LoVo (cell line): ENCODE measurements at places on chromosomes 6 and 20.

GRCh38 chr20:19692685-19693119, 65.4 kb upstream of the RIN2 start:
- peak; percentile 67 for DNase-seq

- no peak for DNase-seq
These were observed 6.3 kb downstream of the BPIFB2 start for GRCh38 chr20:33013701-33014326.

DNA sequence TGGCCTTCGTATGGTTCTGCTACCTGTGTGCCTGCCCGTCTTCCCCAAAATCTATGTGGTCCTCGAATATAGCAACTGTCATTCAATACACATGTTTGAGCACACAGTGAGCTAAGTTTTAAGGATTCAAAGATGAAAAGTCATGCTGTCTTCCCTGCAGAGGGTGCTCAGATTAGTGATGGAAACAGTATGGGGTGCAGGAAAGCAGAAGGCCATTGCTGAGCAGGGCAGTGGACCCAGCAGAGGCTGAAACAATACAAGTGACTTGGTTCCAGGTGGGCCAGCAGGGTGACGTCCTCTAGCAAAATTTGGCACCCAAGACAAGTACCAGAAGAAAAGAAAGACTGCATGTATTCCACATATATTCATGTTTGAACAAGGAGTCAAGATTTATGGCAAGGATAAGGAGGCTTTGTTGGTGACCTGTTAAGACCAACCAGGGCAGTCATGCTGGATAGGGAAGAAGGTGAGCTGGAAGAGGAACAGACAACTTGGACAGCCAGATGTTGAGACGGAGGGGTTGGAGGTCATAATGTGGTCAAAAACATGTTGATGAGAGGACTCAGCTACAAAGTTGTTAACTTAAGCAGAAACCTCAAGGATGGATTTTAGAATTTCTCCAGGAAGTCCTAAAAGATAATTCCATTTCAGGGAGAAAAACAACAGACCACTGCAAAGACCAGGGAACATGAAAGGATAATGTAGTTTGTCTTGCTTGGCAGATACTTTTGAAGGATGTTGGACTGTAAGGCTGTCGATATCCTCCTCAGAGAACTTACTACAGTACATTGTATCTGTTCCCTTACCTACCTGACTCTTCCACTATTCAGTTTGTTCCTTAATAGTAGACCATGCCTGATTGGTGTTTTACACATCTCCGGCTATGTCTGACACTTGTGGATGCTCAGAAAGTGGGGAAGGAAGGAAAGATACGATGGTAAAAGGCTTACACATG, 2.5 kb downstream of the HLA-DQA1 start:
- DNase-seq, result no peak

DNA sequence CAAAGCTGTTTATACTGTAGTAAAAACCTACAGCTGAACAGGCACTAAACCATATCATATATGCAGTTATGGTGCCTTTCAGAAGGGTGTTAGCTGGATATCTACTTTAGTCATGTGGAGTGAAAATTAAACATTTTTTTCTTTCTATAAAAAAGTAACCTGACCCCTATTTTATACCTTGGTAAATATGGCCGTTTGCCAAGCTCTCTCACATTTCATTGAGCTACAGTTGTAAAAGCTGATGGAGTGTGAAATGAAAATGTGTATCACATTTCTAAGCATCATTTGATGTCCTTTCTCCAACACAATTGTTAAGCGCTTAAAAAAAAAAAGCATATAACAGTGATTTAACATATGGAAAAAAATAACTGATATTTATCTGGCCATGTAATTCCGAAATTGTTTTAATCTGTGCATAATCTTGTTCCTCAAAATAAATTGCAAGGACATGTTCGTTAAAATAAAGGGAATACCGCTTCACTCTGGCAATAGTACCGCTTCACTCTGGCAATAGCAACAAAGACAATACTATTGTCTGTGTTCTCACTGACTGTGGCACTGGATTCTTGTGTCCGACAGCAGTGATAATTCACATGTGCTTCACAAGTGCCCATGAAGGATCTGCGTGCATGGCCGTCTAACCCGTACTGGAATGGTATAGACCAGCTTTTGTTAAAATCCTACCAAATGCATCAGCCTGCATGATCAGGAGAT, 391.8 kb upstream of the SOX4 start:
- DNase-seq, result peak; percentile 4

- no peak for DNase-seq
These were observed 75.4 kb downstream of the ADAT2 start for GRCh38 chr6:143375022-143375585.

GRCh38 chr20:35150846-35151579, 3.9 kb upstream of the EDEM2 start:
- no peak for DNase-seq

DNA sequence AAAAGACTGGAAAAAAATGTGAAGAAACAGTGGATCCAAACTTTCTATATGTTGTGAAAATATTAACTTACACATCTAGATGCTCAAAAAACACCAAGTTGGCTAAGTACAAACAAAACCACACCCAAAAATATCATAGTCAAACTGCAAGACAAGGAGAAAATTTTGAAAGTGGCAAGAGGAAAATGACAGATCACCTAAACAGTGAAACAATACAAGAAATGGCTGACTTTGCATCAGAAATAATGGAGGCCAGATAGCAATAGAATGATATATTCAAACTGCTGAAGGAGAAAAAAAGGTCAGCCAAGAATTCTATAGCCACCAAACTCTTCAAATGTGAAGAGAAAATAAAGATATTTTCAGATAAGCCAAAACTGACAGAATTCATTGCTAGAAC, 22.4 kb upstream of the UST start:
- DNase-seq, result no peak

- DNase-seq, result no peak
These were observed 251.1 kb downstream of the PTPRT start for GRCh38 chr20:42938441-42939205.

GRCh38 chr6:34132486-34133185, 13.3 kb downstream of the GRM4 start:
- DNase-seq, result peak; percentile 20

DNA sequence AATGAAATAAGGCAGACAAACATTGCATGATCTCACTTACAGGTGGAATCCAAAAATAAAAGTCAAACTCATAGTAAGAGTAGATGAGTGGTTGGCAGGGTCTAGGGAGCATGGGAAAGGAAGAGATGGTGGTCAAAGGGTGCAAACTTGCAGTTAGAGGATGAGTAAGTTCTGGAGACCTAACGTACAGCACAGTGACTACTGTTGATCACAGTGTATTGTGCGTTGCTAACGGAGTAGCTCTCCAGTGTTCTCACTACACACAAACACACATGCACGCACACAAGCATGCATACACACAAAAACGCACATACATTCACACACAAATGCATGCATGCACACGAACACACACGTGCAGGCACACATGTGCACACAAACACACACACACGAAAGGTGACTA, 54.9 kb downstream of the LY86 start:
- no peak for DNase-seq

DNA sequence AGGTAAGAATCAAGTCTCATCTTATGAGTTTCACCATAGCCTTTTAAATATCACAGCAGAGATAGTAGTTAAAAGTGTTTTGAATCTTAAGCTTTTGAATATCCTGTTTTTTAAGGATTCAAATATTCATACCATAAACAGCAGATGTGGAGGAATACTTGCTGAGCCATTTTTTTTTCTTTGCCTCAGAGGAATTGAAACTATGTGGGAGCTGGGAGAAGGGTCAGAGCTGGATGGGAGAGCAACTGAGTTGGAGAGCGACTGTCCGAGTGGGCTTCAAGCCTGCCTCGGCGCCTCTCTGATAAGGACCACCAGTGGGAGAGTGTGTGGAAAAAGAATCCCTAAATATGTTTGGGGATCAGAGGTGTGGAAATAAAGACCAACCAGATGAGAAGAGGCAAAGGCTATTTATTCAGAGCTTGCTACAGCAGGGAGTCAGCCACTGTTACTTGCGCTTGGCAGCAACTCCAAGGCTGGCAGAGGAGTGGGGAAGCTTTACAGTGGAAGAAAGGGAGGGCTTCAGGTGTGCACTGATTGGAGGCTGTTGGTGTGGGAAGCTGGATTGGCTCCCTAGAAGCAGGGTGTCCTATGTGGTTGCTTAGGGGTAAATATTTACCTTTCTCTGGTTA, 34.3 kb upstream of the MCUR1 start:
- no peak for DNase-seq

DNA sequence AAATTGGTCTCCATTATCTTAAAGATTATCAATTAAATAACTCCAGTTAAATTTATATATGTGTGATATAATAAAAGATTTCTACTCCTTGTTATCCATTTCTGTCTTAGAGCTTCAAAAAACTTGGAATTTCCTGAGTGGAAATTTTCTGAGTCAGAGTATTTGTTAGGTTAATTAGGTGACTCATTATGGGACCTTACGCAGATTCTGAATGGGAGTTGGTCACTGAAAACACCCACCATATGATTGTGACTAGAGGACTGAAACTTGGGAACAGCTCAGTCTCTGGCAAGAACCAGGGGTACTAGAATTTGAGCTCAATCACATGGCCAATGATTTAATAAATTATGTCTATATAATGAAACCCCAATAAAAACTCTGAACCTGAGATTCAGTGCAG, 125.4 kb upstream of the HMGCLL1 start:
- no peak for DNase-seq

GRCh38 chr6:85580118-85580877, 13.4 kb downstream of the SNX14 start:
- peak; percentile 33 for DNase-seq

DNA sequence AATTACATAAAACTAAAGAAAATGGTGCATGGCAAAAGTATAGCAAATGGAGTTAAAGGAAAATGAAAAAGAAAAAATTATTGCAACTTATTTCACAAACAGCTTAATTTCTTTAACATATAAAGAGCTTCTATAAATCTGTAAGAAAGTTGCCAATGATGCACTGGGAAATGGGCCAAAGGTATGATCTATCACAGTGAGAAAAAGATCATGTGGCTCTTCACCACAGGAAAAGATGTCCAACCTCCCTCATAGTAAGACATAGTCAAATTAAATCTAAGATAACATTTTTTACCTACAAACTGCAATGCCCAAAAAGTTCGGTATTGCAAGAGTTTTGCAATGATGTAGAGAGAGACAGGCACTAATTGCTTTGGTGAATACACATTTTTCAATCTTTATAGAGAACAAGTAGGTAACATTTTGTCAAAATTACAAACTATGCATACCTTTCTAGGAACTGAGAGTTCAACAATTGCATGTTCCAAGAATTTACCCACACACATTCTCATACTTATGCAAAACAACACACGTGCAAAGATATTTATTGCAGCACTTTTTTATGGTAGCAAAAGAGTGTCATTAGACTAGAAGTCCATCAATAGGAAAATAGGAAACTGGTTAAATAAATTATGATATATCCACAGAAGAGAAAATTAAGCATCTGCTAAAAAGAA, 372.6 kb downstream of the QKI start:
- DNase-seq, result no peak

GRCh38 chr6:36023996-36024795, at the start of gene SLC26A8:
SLC26A8 (minus strand) TSS chr6:36024641; CDS start chr6:36019707, 4,934 bp downstream.
- no peak for DNase-seq

- no peak for DNase-seq
These were observed 76.3 kb upstream of the TGM3 start for GRCh38 chr20:2219481-2220006.
